Stimulated activated CD8-positive, alpha-beta memory T cell treated with anti-CD3 and anti-CD28 coated beads, Interleukin-15, amount 100 ng/mL, for 1 hour (primary cell): ENCODE measurements at places on chromosomes 1 and 21.

DNA sequence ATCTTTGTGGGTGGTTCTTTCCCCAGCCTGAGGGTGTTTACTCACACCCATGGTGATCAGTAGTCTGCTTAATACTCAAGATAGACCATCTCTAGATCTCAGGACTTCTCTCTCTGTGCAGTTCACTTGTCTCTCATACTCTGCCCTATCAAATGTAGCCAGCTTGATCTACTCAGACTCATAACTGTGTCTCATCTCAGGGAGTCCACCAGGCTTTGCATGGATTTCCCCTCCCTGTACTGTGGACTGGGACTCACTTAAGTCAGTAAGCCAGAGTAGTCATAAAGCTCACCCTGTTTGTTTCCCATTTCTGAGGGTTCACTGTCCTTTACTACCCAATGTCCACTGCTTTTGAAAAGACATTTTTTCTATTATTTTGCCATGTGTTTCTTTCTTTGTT lies 41.8 kb downstream of the LYPLAL1 start:
- no peak for DNase-seq

GRCh38 chr21:41639336-41639735 lies 127.5 kb downstream of the RIPK4 start:
- no peak for DNase-seq

GRCh38 chr1:40973912-40974311 lies 5.6 kb upstream of the CTPS1 start:
- DNase-seq, result no peak

GRCh38 chr1:162215902-162216301 lies 146.4 kb downstream of the NOS1AP start:
- DNase-seq, result no peak

DNA sequence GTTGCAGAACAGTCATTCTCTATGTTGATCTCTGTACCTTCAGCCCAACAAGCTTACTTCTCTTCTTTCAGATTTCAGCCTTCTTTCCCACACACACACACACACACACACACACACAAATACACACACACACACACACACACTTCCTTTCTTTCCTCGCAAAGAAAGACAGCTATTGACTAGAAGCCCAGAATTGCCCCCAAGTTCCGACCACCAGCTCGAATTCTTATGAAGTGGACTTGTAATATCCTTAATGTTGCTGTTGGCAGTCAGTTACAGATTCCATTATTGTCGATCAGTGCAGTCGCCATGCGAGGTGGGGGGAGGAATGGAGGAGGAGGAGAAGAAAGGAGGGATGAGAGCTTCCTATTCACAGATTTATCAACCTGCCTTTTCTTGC lies 125.5 kb downstream of the CLEC20A start:
- DNase-seq, result no peak

- no peak for DNase-seq
Measured at GRCh38 chr1:29984862-29985605, 738.4 kb downstream of the MATN1 start.

DNA sequence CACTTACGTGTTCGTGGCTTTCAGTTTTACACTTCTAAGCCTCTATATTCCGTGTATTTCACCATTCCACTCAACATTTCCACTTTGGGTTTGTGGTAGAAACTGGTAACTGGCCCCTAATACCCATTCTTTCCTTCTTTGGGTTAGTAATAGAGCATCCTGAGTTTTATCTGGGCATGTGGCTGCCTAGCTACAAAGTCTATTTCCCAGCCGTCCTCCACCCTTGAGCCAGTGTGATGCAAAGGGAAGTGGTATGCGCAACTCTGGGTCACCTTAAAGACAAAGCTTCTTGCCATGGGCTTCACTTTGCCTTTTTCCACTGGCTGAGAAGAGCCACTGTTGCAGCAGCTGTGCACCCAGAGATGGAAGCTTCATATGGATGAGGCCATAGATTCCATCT lies 73.9 kb downstream of the LAMC2 start:
- no peak for DNase-seq
